Osteocyte (in vitro differentiated cells): ENCODE measurements at places on chromosomes 16 and 17. TPM values are rescaled to one million over a fixed set of nuclear protein-coding genes. Genes with fewer than 3 reads are reported as not detected.

NPTX1 gene
- total RNA-seq = 2.8 and 3.8 TPM in 2 replicates

CACNA1G gene
- 0.10 and 0.11 TPM in 2 replicates for total RNA-seq

PPL gene
- 9.7 and 10.3 TPM in 2 replicates for total RNA-seq

TBC1D3G gene
- not detected in 2 replicates for total RNA-seq

ITGA2B gene
- 0.81 and 0.86 TPM in 2 replicates for total RNA-seq

CAPNS2 gene
- 0.35 and 0.37 TPM in 2 replicates for total RNA-seq

GPRC5C gene
- total RNA-seq = 44.4 and 56.4 TPM in 2 replicates

KRT33A gene
- total RNA-seq = not detected in 2 replicates

USP6 gene
- 0.13 and 0.16 TPM in 2 replicates for total RNA-seq

CHD9NB gene
- 3.4 and 4.8 TPM in 2 replicates for total RNA-seq

MPRIP gene
- total RNA-seq = 206 and 209 TPM in 2 replicates
